CD8-positive, alpha-beta T cell (primary cell): ENCODE measurements at places on chromosomes 2 and 18.

DNA sequence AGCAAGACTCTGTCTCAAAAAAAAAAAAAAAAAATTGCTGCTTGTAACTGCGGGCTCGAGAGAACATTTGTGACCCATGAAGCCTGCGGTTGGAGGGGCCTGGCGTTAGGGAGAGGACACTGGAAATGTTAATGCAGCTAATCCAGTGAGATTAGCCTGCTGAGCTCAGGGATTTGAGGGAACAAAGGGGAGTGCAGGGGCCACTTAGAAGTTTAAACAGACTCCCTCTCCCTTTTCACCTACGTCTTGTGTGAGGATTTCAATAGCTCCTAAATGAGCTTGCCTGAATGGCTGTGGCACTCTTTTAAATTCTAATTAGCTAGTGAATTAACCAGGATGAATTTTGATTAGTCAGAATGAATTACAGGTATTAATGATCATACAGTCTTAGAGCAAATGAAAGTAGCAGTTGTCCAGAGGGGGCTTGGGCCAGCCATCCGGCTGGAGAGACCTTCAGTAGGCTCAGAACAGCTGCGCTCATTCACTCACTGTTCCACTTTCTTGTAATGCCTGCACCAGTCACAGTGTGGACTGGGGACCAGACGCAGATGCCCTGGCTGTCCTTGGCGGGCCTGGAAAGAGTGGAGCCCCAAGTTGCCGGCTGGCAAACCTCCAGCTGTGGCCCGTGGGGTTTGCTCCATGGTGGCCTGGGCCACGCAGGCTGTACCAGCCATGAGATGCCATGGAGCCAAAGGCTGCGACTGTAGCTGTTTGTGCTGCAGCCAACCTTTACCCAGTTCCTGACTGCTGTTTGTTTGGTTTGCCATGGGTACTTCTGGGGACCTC is 20.8 kb downstream of the LDLRAD4 start:
- no peak for DNase-seq

- DNase-seq, result no peak
Measured at GRCh38 chr2:176461809-176462670, 192.8 kb downstream of the MTX2 start.

DNA sequence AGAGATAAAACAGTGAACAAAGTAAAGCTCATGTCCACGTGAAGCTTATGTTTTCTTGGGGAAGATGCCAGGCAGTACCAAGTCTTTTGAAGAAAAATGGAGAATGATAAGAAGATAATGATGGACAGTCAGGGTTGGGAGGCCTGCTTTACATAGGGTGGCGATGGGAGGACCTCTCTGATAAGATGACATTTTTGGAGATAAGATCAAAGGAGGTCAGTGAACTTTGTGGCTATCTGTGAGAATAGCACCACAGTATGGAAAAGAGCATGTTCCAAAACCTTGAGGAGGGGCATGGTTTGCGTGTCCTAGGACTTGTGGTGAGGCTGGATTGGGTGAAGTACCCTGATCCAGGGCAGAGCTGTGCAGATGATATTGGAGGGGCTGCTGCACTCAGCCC is 461.7 kb upstream of the NRP2 start:
- DNase-seq, result no peak

DNA sequence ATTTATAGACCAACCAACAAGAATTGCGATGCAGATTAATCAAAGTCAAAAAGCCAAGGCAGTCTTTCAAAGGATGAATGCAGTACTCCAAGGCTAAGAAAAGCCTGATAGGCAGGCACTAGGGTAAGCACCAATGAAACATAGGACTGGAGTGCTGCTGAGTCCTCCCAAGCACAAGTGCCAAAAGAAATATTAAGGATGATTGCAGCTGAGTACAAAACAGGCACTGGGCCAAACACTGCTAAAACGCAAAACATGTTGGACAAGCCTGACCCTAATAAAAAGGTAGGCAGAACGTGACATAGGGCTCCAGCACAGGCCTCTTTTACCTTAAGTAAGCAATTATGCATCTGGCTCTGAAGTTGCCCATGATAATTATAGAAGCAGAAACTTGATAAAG is 160.1 kb upstream of the LRP1B start:
- DNase-seq, result no peak

DNA sequence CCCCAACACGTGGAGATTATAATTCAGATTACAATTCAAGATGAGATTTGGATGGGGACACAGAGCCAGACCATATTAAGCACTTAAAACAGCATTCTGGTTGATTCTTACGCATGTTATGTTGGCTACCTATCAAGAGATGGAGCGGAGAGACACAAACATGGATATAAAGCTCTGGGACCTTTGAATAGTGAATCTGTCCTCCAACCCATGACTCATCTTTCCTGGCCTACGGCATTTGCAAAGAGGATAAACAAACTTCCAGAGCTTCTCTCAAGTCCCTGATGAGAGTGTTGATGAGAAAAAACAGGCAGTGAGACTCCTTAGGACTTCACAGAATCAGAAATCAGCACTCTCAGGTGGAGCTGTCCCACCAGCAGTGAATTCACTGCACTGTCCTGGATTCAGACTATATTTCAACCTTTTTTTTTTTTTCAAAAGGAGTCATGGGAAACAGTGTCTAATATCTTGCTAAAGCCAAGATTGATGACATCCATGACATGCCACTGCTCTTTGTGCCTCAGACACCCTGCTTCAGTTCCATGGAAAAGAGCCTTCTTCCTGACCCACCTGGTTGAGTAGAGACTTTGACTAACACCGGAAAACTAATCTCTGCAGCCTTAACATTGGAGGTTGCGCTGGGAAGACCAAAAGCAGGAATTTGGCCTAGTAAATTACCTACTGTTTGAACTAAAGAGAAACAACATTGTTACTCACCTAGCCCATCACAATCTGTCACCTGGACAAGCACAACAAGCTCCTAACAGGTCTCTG is 62.1 kb upstream of the NPAS2 start:
- no peak for DNase-seq

- DNase-seq, result no peak
Measured at GRCh38 chr18:34221971-34222306, 2.8 kb downstream of the NOL4 start.

- no peak for DNase-seq
Measured at GRCh38 chr18:47915229-47915628, 15.2 kb downstream of the SMAD2 start.

GRCh38 chr2:50782543-50782942 is 249.4 kb downstream of the NRXN1 start:
- DNase-seq, result no peak

GRCh38 chr2:43178055-43178598 is 48.3 kb downstream of the ZFP36L2 start:
- no peak for DNase-seq

DNA sequence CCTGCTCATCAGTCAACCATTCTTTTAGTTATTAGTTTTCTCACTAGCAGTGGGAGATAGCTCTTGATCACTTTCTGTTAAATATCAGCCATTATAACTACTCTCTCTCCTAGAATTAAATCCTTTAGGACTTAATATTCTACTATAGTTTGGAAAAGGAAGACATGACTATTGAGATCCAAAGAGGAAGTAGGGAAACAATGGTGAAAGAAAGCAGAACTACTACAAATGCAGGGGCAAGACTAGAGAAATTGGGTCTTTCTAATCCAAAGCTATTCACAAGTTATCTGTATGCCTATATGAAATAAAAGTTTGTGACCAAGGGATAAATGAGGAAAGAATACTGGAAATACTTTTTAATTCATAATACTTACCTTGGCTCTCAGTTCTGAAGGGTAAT is 65.1 kb downstream of the SRBD1 start:
- no peak for DNase-seq

DNA sequence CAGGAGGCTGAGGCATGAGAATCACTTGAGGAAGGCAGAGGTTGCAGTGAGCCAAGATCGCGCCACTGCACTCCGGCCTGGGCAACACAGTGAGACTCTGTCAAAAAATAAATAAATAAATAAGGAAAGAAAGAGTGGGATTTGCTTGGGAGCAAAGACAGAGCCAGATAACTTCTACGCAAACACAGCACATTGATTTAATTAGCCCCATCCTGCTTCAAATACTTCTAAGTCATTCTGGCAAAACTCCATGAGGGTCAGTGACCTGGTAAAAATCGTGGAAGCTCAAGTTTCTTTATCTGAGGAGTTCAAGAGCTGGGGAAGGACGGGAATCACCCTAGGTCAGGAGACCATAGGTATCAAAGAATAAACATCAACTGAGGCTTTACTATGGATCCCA is 70.6 kb upstream of the TCF7L1 start:
- no peak for DNase-seq

DNA sequence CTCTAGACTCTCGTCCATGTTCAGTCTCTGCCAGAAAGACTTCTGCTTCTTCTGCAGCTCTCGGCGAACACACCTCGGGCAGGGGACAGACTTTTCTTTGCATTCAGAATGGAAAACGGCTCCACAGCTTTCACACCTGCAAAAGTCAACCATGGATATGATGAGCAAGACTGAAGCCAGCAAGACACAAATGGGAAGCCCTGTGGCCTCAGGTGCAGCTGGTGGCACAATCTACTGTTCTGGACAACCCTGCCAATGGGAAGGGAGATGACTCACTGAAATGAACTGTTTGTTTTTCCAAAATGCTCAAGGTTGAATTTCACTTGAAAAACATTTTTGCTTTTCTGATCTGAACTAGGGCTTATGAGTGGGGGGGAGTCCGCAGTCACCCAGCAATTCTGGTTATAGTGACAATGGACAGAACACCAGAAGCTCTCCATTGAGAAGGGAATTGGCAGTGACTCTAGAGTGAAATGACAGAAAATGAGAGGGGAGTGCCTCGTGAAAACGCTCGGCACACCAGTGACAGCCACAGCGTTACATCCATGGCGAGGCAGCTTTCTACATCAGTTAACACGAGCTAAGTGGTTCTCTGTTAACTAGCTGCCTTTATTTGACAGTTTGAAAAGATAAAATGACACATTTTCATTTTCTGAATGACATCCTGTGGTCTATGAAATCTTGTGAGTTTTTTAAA is 58.8 kb upstream of the FZD5 start:
- DNase-seq, result no peak

DNA sequence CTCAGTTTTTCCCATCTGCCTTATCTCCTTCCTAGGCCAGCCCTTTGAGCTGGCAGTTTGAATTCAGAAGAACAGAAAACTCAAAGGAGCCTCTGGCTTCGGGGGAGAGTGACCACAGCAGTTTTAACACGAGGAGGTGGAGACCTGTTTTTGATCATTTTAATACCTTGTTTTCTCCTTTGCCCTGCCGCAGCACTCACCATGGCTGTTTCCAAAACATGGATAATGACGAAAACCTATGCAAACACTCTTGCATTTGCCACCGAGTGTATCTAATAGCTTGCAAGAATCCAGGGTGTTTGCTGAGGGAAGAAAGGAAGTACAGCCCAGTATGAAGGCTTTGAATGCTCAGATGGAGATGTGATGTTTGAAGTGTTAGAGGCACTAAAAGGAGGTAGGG is 167.1 kb downstream of the PRKCE start:
- no peak for DNase-seq

- no peak for DNase-seq
Measured at GRCh38 chr2:37005118-37005868, 39.0 kb upstream of the STRN start.

DNA sequence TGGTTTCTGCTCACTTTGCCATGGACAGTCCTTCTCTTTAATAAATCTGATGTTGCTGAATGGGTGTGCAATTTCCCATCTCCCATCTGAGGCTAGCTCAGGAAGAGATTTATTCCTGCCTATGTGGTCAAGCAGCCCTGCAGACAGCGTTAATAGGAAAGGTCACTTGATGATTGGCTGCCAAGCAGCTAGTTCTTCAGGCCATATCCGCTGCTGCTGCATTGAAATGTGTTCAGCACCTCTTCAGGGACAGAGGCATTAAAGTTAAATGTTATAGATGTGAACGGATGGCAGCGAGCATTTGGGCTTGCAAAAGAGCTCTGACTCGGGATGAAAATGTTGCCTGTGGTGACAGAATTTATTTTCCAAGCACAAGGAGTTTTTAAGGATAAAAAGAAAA is 474.2 kb downstream of the PIK3C3 start:
- DNase-seq, result no peak

DNA sequence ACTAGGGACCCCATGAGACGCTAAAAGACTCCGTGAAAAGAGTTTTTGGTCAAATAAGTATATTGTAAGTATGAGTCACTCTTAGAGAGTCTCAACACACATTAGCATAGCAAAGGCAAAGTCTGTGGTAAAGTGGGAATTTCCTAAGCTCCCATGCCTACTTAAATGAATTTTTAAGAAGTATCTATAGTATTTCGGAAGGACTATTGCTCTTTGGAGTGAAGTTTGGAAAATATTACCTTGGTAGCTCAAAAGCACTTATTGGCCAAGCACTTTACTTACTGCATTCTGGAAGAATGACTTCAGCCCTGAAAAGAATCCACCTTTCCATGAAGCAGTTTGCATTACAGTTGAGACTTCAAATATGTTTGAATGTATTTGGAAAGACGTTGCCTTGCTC is 57.1 kb downstream of the CAVIN2 start:
- DNase-seq, result no peak

DNA sequence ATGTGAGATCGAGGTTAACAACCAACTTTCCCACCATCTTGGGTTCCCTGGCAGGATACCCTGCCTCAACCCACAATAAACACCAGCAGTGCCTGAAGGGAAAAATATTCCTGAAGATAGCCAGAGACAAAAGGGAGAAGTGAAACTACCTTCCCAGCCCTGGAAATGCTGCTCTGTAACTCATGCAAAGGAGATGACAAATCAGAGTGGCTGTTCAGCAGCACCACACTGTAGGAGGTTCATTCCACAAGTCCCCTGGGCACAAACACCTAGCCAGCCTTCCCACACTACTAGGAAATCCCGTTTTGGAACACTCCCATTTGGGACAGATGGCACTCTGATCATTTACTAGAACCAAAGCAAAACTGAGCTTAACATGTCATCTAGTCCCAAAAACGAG is 190.7 kb upstream of the RBBP8 start:
- DNase-seq, result no peak

DNA sequence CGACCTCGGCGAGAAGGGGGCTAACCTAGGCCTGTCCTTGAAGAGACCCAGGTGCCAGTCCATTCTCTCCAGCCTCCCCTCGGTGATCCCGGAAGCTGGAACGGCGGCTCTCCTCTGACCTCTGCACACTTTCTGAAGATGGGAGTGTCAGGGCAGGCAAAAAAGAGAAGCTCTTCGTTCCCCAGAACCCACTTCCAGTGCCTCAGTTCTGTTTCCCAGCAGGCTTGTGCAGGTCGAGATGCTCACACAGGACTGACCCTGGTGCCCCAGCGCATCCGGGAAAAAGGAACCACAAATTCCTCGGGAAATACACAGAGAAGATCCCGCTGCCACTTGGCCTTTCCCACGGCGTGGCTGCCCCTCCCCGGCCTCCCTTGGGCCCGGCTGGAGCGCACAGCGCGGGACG is 681 bp upstream of the PTPN18 start:
- DNase-seq, result no peak
